ENCODE measurements at places on chromosomes 6 and 20.

GRCh38 chr6:76441875-76442274 is 369.4 kb upstream of the IMPG1 start:
- no peak for DNase-seq

DNA sequence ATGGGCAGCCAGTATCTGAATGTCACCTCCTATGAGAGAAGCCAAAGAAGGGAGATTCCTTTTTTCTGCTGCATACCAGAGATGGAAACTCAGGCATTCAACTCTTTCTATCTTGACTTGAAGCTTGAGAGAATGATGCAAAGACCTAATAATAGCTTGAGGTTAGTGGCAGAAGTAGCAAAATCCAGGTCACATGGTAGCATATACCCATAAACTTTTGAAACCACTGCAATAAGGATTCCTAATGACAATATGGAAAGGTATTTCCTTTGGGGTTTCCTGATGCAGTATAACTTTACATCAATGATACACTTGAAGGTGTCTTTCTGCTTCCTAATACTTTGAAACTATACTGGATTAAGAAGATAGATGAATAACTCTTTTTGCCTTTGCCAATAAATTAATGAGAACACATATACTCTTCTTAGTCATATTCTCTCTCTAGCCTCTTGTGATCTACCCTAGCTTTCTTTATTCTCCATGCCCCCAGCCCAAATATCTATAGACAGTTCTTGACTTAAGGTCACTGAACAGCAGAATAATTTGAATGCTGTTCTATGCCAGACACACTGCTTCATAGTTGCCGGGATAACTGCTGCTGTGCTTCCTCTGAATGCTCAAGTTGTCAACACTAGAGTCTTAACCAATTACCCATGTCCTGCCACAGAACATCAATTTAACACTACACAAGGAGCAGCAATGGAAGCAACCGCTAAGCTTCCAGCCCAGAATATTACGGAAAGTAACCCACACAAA is 155.5 kb upstream of the SIM1 start:
- no peak for DNase-seq

GRCh38 chr6:68638230-68638900 is 3.3 kb downstream of the ADGRB3 start:
- no peak for DNase-seq

DNA sequence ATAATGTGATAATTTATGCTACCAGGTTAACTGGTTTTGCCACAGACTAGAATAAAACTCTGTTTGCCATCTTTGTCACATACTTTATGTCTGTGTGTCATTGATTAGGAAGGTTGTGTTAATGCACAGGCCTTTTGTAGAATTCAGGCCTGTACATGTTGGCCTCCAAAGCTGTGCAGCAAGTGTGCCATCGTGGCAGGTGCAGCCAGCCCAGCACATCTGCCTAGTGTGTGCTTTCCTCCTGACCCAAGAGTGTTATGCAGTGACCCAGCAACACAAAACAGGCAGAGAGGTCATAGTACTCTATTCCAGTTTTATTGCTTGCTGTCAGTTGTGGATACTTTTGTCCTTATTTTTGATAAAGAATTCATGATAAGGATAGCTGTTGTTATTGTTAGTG is 3.7 kb downstream of the MAP3K4 start:
- no peak for DNase-seq

DNA sequence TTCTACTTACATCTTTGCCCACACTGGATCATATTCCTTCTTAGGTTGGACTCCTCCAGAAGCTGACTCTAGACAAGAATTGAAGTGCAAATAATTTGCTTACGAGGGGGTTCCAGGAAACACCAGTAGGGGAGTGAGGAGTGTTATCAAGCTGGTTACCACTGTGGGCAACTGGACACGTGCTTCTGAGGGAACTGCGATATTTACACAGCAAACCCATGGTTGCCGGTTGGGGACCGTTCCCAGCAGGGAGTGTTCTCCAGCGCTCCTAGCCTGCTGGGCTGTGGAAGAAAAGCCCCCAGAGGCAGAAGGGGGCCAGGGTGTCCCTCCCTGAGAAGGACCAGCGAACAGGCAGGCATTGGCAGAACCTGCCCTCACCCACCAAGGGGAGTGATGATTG is 21.7 kb downstream of the MDFI start:
- no peak for DNase-seq
